Activated T-cell treated with anti-CD3 and anti-CD28 coated beads, Interleukin-2, amount 50 U/mL, for 4 hours (primary cell): ENCODE measurements at places on chromosomes 7 and 10. TPM values are rescaled to one million over a fixed set of nuclear protein-coding genes. Genes with fewer than 3 reads are reported as not detected.

DNA sequence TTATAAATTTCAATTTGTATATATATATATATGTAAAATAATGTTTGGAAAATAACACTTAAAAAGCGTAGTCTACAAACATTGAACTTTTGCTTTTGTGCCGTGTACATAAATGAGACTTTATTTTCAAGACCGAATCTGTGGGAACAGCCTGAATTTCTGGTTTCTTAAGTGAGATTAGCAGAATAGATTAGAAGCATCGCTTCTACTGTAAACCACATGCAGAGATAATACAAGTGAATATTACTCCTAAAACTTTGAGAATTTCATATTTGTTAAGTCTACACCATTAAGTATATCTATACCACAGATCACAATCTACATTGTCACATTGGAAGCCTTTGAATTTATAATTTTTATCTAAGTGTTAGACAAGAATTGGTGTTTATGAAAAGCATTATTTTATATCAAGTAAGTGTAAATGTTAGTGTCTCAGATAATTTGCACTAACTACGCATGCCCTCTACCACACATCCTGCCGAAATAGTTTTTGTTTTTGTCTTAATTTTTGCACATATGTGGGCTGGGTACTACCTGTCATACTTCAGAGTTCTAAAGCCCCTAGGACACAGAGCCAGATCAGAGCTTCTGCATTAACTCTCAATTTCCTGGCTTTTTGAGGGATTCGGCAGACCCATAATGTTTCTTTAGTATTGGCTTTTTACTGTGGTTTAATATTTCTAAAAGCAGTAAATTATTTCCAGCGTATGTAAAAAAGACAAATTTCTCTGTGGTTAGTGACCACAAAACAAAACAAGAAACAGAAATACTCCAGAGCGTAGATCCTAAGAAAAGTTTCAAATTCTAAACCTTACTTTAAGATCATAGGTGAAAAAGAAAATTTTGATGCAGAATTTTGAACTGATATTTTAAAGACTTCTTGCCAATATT lies 20.0 kb downstream of the TWIST1 start:
- no peak for DNase-seq

DNA sequence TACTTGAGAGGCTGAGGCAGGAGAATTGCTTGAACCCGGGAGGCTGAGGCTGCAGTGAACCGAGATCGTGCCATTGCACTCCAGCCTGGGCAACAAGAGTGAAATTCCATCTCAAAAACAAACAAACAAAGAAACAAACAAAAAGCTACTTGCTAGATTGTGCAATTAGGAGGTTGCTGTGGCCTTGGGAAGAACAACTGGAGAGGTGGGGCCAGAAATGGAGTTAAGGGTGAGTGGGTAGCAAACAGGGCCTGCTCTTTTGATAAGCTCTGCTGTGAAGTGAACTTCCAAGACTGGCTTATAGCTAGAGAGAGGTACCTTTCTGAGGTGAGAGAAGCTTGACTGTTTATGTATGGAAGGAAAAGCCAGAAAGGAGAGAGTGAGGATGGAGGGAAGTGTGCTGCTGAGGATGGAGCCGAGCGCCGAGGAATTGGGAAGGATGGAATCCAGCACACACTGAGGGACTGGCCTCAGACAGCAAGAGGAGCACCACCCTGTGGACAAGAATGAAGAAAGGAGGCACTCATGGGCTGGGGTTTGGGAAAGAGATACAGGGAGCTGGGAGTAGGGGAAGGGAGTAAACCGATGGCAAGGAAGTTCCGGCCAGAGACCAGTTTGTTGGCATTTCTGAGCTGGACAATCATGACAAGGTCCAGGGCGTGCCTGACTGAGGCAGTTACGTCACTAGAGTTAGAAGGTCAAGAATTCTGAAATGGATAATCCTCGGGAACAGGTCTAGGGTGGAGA lies 7.0 kb upstream of the RPEL1 start:
- DNase-seq: no peak

DNA sequence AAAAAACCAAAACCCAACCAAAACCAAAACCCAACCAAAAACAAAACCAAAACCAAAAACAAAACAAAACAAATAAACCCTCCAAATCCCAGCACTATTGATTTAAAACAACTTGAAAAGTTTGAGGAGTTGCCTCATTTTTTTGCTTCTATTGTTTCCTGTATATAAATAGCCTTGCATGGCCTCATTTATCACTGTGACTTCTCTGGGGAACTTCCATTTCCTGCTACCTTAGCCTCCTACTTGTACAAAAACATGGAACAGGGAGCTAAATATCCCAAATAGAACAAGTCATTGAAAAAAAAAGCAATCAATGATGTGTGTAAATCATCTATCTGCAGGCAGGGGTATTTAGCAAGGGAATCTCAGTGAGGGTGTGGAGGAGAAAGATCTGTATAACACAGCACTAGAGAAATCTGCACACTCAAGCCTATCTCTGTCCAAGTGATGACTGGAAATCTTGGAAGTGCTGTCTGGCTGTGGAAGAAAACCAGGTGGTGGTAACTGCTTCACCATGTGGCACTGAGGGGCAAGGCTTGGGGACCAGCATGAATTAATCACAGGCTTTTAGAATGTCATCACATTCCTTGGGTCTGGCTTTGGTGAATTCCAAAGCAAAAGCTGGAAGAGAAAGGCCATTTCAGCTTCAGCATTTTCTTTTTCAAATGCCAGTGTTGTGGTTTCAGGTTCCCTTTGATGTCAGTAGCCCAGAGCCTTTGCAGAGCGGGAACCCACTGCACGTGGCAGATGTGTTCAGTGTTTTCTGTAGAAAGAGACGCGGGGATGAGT lies 349.5 kb upstream of the ZNF32 start:
- DNase-seq: no peak

- DNase-seq: no peak
Measured at GRCh38 chr7:32255036-32255435, 184.8 kb upstream of the PDE1C start.

- no peak for DNase-seq
Measured at GRCh38 chr10:97584798-97585438, 729 bp downstream of the HOGA1 start.

DNA sequence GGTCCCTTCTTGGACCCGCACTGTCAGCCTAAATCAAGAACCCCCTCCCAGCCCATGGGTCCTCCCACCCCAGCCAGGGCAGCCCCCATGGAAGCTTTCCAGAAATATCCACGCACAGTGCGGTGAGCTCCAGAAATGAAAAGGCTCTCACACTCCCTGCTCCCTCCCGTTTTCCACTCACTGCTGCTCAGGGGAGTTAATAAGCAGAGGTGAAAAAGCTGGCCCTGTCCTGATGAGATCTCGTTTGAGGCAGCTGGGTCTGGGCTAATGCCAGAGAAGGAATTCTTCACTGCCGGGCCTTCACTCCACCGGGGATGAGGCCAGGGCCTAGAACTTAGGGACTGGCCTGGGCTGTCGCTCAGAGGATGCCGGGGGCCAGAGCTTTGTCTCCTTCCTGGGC lies 102.2 kb downstream of the ZMIZ1 start:
- DNase-seq: no peak

DNA sequence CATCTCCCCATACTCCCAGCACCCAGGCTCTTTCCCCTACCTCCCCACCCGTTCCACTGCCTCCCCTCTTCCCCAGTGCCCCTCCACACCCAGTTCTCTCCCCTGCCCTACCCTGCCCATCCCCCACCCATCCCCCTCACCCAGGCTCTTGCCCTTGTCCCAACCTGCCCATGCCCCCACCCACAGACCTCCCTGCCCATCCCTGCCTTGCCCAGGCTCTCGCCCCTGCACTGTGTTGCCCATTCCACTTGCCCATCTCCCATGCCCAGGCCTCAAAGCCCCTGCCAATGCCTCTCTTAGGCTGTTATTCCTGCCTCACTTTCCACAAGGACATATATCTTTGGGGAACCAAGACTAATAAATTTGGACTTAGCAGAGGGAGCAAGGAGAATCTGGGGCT lies 262.6 kb upstream of the CXCL12 start:
- no peak for DNase-seq

DNA sequence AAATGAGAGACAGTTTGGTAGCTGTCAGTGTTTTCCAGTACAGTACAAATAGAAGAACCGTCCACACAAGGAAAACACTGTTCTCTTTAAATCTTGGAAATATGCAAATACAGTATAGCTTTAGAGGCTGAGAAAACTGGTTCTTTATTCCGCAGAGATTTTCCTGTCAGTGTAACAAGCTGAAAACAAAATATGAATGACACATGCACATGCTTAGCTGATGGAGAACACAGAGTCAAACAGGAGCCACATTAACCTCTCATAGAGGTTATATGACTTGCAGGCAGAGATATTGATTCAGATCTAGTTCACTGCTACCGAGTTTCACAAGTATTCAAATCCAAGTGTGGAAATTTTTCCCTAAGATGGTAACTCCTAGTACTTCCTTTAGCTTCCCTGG lies 135.2 kb upstream of the C1QL3 start:
- no peak for DNase-seq

DNA sequence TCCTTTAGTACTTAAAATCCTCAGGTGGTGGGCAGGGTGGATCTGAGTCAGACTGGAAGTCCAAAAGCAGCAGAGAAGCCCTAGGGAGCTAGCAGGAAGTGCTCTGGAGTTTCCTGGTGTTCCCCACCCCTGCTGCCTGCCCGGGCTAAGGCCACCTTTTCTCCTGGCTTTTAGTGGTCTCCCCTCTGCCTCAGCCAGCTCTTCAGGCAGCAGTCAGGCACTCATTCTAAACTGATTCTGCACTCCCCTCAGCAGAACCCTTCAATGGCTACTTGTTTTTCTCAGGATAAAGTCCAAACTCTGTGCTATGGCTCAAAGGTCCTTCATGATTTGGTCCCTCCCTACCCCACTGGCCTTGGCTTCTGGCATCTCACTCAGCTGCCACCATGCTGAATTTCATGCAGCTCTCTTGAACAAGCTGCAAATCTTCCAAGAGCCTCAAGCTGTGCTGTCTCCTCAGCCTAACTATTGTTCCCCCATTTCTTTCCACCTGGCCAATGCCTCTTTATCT lies 28.9 kb upstream of the DNMBP start:
- DNase-seq: no peak

GRCh38 chr10:17912754-17913153 lies 39.0 kb upstream of the SLC39A12 start:
- DNase-seq: no peak

PLCE1 gene
- total RNA-seq: 0.03 TPM

SFTPA1 gene
- 3.1 TPM for total RNA-seq

TWIST1 gene
- total RNA-seq: 2.4 TPM

MNX1 gene
- not detected for total RNA-seq

TRPV5 gene
- total RNA-seq: not detected
